G401 (cell line): ENCODE measurements at places on chromosomes 4 and X. TPM values are rescaled to one million over a fixed set of nuclear protein-coding genes. Genes with fewer than 3 reads are reported as not detected.

SMIM9 gene
- not detected in 2 replicates for total RNA-seq

GRCh38 chr4:71553605-71554004 is 214.8 kb downstream of the SLC4A4 start:
- peak; percentile 67 for DNase-seq

DNA sequence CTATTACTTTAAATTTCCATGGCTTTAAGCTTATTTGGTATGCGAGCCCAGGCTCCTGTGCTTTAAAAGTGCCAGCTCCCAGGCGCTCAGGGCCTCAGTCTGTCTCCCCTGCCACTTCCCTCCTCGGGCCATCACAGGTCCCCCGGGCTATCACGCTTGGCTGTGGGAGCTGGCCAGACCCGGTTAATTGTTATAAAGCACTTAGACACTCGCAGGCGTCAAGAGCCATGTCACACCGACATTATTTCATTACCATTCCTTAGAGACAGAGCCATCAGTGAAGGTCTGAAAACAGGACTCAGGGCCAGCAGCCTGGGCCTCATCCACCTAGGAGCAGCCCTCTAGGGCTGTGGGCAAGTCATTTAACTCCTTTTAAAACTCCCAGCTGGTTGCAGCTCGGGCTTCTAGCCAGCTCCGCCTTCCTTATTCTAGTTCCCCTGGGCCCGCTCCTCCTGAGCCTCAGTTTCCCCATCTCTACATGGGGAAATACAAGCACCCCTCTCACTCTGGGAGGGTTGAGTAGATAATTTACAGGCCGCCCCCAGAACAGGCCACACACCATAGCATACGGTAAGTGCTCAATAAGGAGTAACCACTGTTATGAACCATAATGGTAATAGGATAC is 99.0 kb downstream of the HMX1 start:
- DNase-seq, result no peak

LRP2BP gene
- not detected in 2 replicates for total RNA-seq

DNA sequence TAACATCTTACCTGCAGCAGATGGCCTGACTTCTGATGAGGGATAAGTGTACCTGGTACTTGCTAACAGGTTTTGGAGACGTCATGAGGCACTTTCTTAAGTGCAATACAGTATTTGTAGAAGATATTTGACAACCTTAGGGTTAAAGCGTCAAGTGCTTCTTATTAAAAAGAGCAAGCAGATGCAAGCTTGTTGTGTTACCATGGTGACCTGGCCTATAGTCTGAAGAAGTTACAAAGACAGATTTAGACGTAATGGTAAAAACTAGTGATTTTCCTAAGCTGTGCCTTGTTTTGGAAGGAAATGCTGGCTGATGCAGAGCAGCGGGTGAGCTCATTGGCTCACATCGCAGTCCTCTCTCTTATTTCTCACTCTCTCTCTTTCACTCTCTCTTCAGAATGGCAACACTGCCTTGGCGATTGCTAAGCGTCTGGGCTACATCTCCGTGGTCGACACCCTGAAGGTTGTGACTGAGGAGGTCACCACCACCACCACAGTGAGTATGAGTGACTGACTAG is 243.6 kb downstream of the ANK2 start:
- peak; percentile 58 for DNase-seq

GRCh38 chr4:26858035-26858918 is 2.4 kb upstream of the STIM2 start:
- DNase-seq, result peak; percentile 33

PRAF2 gene
- 4.6 and 10.8 TPM in 2 replicates for total RNA-seq

DNA sequence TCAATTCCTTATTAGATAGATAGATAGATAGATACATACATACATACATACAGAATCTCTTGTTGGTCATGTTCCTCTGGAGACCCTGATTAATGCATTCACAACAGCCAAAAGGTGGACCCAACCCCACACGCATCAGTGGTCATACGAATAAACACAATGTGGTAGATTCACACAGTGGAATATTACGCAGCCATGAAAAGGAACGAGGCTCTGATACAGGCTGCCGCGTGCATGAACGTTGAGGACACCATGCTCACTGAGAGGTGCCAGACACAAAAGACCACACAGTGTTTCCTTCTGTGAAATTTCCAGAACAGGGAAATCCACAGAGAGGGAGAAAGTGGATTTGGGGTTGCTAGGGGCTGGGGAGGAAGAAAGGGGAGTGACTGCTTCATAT is 136.7 kb downstream of the CRLF2 start:
- DNase-seq, result no peak

DNA sequence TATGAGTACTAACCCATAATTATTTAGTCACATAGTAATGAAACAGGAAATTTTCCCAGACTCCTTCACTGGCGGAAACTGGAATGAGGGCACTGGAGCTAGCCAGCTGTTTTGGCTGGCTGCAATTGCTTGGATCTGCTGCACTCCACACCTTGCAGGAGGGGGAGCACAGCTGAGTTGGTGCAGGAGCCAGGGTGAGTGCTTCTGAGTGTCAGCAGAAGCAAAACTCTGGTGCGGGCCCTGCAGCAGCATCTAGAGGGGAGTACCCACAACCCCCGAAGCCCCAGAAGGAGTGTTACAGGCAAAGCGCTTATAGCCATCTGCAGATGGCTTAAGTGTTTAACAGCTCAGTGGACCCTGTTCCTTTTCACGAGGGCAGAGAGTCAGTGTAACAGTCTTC is 96.1 kb downstream of the RPA4 start:
- no peak for DNase-seq

DNA sequence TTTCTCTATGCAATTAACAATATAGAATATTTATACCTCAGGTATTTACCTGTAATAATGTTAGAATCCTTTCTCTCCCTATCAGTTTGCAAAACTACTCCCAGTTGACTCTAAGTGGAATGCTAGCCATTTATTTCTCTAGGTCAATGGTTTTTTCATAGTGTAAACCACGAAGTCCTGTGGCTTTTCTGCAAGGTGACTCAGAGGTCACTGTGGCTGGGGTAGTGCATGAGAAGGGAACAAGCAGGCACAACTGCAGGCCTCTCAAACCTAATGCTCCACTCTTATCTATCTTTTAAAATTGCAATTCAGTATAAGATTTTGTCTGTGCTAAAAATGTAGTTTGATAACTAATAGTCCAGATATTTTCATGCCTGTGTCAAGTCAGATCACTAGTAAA is 159.4 kb downstream of the ANTXR2 start:
- DNase-seq, result no peak

DNA sequence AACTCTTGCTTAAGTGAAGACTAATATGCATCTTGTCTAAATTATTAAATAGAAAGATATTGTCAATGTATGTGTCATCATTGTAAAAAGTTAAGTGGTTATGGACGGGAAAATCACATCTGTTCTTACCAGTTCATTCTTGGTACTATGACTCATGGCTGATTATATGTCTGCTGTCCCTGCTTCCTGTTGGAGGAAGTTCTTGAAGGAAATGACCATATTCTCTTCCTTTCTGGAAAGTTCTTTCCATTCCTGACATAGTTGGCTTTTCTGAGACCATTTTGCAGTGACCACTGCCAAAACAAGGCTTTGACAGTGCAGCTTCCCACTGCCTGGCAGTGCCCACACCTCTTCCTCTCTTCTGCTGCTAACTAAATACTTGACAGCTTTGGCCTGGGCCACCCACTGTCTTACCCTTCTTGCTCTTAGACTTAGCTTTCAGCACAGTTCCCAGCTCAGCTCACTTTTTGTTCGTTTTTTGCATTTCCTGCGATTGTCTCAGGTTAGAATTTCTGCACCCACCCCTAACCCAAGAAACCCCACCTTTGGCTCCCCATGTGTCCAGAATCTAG is 13.2 kb upstream of the CLDN24 start:
- no peak for DNase-seq
